HCT116 (cell line): ENCODE measurements at places on chromosomes 4 and X.

GRCh38 chrX:21847342-21847741 is 7.9 kb downstream of the MBTPS2 start:
- no peak overlapping the region for H3K27ac ChIP-seq
- H3K27me3 ChIP-seq: no peaks in the 10 kb centered on the region
- peaks cover 12% of the 10 kb centered on the region for H3K36me3 ChIP-seq
- no peak for DNase-seq
- H3K4me3 ChIP-seq: no peak overlapping the region
- no peaks in the 10 kb centered on the region for H3K4me1 ChIP-seq

GRCh38 chr4:62394766-62395165 is 1194.6 kb downstream of the ADGRL3 start:
- no peak overlapping the region for H3K27ac ChIP-seq
- no peaks in the 10 kb centered on the region for H3K36me3 ChIP-seq
- no peaks in the 10 kb centered on the region for H3K4me1 ChIP-seq
- DNase-seq: no peak
- no peaks in the 10 kb centered on the region for H3K27me3 ChIP-seq

- no peak for DNase-seq
- H3K36me3 ChIP-seq: no peaks in the 10 kb centered on the region
- no peak overlapping the region for H3K27ac ChIP-seq
- no peaks in the 10 kb centered on the region for H3K27me3 ChIP-seq
These were observed 1076.4 kb upstream of the PABPC4L start for GRCh38 chr4:135277980-135278315.

- no peak for DNase-seq
- H3K36me3 ChIP-seq: no peaks in the 10 kb centered on the region
- no peak overlapping the region for H3K27ac ChIP-seq
- H3K4me1 ChIP-seq: no peaks in the 10 kb centered on the region
These were observed 48.8 kb downstream of the HS6ST2 start for GRCh38 chrX:132909643-132910042.

DNA sequence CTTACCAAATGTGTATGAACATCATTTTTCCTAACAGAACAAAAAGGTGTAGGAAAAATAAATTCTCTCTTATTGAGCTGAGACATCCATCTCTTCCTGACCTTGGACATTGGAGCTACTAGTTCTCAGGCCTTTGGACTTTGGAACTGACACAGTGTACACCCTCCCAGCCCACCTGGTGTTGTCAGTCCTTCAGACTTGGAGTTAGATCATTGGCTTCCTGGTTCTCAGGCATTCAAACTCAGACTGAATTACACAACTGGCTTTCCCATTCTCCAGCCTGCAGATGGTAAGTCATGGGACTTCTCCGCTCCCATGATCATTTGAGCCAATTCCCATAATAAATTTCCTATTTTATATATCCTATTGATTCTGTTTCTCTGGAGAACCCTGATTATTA is 84.8 kb upstream of the EDNRA start:
- H3K27ac ChIP-seq: no peak overlapping the region
- no peaks in the 10 kb centered on the region for H3K27me3 ChIP-seq
- H3K4me3 ChIP-seq: no peak overlapping the region
- no peaks in the 10 kb centered on the region for H3K4me1 ChIP-seq
- no peak for DNase-seq
- H3K36me3 ChIP-seq: no peaks in the 10 kb centered on the region

DNA sequence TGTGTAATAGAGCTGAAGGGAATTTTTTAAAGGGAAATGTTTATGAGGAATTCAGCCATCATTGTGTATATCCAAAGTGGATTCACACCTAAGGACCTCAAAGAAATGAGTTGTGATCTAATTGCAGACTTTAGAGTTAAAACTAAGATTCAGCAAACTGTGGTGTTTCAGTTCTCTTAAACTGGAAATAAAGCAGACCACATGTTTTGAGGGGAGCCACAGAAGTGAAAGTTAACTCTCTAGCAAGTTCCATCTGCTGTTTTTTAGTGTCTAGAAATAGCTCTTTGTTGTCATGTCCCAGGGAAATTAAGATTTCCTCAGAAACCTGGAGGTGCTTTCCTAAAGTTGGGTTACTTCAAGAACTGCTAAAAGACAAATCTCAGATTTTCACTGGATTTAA is 97.3 kb upstream of the DDX3X start:
- H3K4me1 ChIP-seq: no peaks in the 10 kb centered on the region
- no peak for DNase-seq
- H3K27me3 ChIP-seq: no peaks in the 10 kb centered on the region
- no peak overlapping the region for H3K27ac ChIP-seq
- no peak overlapping the region for H3K4me3 ChIP-seq

GRCh38 chr4:7420661-7421040 is 14.1 kb downstream of the PSAPL1 start:
- no peaks in the 10 kb centered on the region for H3K27me3 ChIP-seq
- no peak overlapping the region for H3K4me3 ChIP-seq
- H3K27ac ChIP-seq: no peak overlapping the region

- no peak overlapping the region for H3K4me3 ChIP-seq
- H3K36me3 ChIP-seq: no peaks in the 10 kb centered on the region
- H3K27me3 ChIP-seq: no peaks in the 10 kb centered on the region
- no peak for DNase-seq
These were observed 115.2 kb downstream of the NAA11 start for GRCh38 chr4:79210636-79211049.

- H3K27ac ChIP-seq: no peak overlapping the region
- no peaks in the 10 kb centered on the region for H3K4me1 ChIP-seq
- no peak for DNase-seq
These were observed 85.5 kb downstream of the SHOX start for GRCh38 chrX:716136-716535.

DNA sequence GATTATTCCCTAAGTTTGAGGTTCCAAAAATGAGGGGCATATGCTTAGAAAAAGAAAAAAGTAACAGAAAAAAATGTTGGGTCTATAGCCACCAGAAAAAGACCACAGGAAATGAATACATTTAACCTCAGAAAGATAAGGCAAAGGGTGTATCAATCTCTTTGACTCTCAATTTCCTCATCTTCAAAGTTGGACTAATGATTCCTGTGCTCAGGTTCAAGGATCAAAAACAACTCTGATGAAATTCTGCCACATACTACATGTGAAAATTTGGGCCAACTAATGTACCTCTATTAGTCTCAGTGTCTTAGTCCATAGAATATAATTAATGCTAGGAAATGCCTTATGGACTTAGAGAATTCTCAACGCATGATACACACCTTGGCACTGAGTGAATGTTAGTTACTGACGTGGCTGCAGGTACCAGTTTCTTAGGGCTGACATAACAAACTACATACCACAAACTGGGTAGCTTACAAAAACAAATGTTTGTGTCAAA is 257.7 kb downstream of the ANKRD50 start:
- no peaks in the 10 kb centered on the region for H3K27me3 ChIP-seq
- no peak overlapping the region for H3K4me3 ChIP-seq
- no peaks in the 10 kb centered on the region for H3K4me1 ChIP-seq
- no peak for DNase-seq
- H3K27ac ChIP-seq: no peak overlapping the region

- no peak overlapping the region for H3K27ac ChIP-seq
- DNase-seq: no peak
- H3K4me1 ChIP-seq: no peaks in the 10 kb centered on the region
- H3K27me3 ChIP-seq: no peaks in the 10 kb centered on the region
- no peak overlapping the region for H3K4me3 ChIP-seq
These were observed 85.0 kb upstream of the TENT5D start for GRCh38 chrX:80335062-80335830.

DNA sequence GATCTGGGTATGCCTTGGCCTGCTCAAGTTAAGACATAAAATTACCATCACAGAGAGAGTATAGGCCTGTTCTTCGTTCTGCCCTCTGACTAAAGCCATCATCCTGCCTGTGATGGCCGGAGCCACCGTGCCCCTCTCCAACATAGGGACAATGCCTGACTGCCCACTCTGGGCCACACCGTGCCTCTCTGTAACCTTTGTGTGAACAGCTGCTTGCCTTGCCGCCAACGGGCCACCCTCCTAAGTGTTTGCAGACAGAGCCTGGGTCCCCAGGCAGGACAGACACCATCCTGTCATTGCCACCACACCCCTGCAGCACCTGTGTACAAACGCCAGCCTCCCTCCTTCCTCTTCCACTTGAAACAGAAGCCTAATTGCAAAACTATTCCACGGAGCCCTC is 298.7 kb upstream of the TENM3 start:
- no peak overlapping the region for H3K27ac ChIP-seq
- H3K36me3 ChIP-seq: no peaks in the 10 kb centered on the region
- H3K27me3 ChIP-seq: no peaks in the 10 kb centered on the region

DNA sequence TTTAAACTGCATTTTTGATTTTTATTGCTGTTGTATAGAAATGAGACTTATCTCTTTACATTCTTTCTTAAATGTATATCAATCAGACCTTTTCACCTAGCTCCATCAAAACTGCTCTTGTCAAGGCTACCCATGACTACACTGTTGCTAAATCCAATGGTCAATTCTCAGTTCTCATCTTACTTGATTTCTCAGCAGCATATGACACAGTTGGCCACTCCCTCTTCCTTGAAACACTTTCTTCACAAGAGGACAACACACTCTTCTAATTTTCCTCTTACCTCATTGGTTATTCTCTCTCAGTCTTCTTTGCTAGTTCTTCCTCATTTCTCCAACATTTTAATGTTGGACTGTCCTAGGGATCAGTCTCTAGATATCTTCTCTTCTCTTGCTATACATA is 94.1 kb upstream of the CITED1 start:
- no peaks in the 10 kb centered on the region for H3K4me1 ChIP-seq
- no peak for DNase-seq
- H3K36me3 ChIP-seq: no peaks in the 10 kb centered on the region
- no peaks in the 10 kb centered on the region for H3K27me3 ChIP-seq

GRCh38 chr4:17009871-17010367 is 111.5 kb upstream of the LDB2 start:
- no peaks in the 10 kb centered on the region for H3K36me3 ChIP-seq
- no peak overlapping the region for H3K27ac ChIP-seq
- H3K4me1 ChIP-seq: no peaks in the 10 kb centered on the region
- no peaks in the 10 kb centered on the region for H3K27me3 ChIP-seq

DNA sequence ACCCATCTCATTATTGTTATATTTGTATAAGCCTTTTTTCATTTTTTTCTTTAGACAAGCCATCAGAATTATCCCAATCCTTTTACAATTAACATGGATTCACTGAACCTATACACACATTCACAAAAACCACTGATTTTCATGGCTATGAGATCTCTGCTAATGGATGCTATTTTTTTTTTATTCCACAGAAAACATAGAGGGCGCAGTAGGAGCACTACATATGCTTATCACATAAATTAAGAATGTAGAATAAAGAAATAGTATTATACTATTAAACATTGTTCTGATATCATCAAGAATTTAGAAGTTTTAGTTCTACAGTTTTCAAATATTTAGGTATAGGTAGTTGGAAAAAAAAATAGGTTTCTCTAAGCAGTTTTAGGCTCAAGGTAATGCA is 1477.4 kb downstream of the ARAP2 start:
- no peaks in the 10 kb centered on the region for H3K4me1 ChIP-seq
- no peak overlapping the region for H3K27ac ChIP-seq
- H3K36me3 ChIP-seq: no peaks in the 10 kb centered on the region
- no peak overlapping the region for H3K4me3 ChIP-seq

DNA sequence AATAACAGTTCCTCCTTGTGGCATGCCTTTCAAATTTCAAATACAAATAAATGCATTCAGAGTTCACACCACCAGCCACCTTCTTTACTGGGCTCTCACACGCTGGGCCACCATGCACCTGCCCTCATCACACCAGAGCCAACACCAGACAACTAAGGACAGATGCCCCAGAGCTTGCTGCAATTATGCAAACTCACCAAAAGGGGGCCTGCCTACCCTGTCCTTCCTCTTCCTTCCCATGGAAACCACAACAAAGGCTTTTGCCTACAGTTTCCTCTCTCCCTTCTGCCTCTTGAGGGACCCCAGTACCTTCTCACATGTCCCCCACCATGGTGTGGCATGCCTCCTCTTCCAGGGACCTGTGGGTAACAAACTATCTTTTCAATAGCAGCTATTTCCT is 1333.9 kb upstream of the TENM3 start:
- H3K36me3 ChIP-seq: no peaks in the 10 kb centered on the region
- no peak overlapping the region for H3K27ac ChIP-seq
- H3K4me1 ChIP-seq: no peaks in the 10 kb centered on the region
- no peaks in the 10 kb centered on the region for H3K27me3 ChIP-seq
- peak; percentile 34 for DNase-seq
- H3K4me3 ChIP-seq: no peak overlapping the region

- no peak overlapping the region for H3K4me3 ChIP-seq
- H3K27me3 ChIP-seq: no peaks in the 10 kb centered on the region
- DNase-seq: no peak
- no peak overlapping the region for H3K27ac ChIP-seq
- H3K4me1 ChIP-seq: peaks cover 10% of the 10 kb centered on the region
- no peaks in the 10 kb centered on the region for H3K36me3 ChIP-seq
These were observed 203.3 kb upstream of the JADE1 start for GRCh38 chr4:128606173-128606572.

- DNase-seq: no peak
- no peak overlapping the region for H3K4me3 ChIP-seq
- H3K36me3 ChIP-seq: no peaks in the 10 kb centered on the region
- no peak overlapping the region for H3K27ac ChIP-seq
These were observed 43.5 kb downstream of the CCDC158 start for GRCh38 chr4:76377481-76377901.

DNA sequence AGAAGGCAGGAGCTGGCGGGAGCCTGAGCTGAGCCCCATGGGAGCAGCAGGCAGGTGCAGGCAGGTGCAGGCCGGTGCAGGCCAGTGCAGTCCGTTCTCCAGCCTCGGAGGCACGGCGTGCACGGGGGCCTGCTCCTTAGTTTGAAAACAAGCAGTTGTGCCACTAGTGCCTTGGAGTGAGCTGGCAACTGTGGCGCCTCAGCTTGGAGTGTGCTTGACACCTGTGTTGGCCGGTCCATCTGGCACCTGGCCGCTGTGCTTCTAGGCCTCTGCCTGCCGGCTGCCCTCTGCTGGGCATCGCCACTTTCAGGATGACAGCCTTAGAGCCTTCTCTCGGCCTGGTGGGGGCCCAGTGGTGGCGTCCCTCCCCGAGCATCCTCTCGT is 47.9 kb downstream of the RGS12 start:
- H3K27me3 ChIP-seq: no peaks in the 10 kb centered on the region
- DNase-seq: no peak
- H3K27ac ChIP-seq: no peak overlapping the region
- H3K36me3 ChIP-seq: no peaks in the 10 kb centered on the region

DNA sequence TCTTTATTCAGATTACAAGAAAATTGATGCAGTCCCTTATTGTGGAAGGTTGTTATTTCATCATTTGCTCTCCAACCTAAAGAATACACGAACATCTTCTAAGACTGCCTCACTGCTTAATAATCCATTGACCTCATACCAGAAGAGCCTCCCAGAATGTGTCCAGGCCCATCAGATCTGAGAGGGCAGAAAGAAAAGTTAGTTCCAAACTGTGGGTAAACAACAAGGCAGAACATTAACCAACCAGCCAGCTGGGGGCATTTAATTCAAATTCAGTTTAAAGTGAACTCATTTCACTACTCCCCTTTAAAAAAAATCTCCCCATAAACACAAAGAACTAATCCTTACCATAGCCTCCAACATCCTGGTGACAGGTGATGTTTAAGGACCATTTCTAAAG is 13.8 kb downstream of the GPC4 start:
- no peak overlapping the region for H3K4me3 ChIP-seq
- no peaks in the 10 kb centered on the region for H3K27me3 ChIP-seq
- no peaks in the 10 kb centered on the region for H3K4me1 ChIP-seq
- no peaks in the 10 kb centered on the region for H3K36me3 ChIP-seq
- no peak overlapping the region for H3K27ac ChIP-seq
